ENCODE measurements at places on chromosomes 6 and 20.
A peak's percentile ranks its signal among the peaks of the same experiment; 100 is the strongest.

DNA sequence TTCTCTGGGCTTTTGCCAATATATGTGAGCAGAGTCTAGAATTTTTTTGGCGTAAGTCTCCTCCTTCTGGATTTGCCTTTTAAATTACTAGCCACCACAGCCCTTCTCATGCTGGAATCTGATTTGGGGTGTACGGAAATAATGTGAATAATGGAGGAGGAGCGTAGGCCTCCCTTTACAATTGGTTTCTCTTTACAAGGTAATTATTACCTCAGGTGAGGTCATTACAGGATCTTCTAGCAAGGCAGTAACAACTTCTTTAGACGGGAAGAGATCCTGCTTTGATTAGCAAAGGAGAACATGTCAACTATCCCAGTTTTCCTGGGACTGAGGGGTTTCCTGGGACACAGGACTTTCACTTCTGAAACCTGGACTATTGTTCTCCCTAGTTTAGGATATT is 8.9 kb downstream of the RWDD2A start:
- DNase-seq: no peak

- DNase-seq: no peak
Observed at GRCh38 chr20:45974896-45975565, 3.0 kb upstream of the ZNF335 start.

- no peak for DNase-seq
Observed at GRCh38 chr20:39713076-39713840, 751.1 kb downstream of the DHX35 start.

DNA sequence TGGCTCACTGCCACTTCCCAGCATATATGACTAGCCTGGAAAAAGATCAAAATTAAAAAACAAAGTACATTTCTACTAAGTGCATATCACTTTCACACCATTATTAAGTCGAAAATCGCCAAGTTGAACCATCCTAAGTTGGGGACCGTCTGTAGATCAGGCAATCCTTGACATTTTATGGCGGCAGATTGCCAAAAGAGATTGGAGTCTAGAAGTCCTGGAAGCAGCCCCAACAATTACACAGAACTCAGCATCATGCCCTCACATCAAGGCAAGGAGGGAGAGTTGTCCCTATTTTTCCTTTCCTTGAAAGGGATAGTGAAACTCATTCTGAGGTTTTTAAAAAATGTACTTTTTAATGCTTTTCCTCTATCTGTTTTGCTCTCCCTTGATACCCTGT is 30.7 kb downstream of the SLC22A3 start:
- no peak for DNase-seq

GRCh38 chr6:2802521-2803060 is 37.4 kb downstream of the WRNIP1 start:
- DNase-seq: no peak

DNA sequence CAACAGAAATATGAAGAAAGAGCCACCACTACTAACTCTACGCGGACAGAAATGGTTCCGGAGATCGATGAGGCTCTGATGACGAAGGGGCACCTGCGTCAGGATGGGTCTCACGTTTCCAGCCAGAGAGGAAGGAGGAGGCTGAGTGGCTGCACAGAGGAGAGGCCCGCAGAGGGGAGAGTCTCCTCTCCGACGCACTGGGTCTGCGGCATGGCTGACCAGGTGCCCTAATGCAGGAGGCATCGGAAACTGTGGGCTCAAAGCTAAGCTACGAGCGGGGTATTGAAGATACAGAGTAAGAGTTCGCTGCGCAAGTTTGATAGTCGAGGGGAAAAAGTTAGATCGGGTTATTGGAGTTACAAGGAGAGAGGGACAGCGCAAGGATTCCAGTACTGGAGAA is 69.9 kb downstream of the TTLL2 start:
- no peak for DNase-seq

GRCh38 chr6:11769811-11770545 is 8.6 kb downstream of the ADTRP start:
- no peak for DNase-seq

DNA sequence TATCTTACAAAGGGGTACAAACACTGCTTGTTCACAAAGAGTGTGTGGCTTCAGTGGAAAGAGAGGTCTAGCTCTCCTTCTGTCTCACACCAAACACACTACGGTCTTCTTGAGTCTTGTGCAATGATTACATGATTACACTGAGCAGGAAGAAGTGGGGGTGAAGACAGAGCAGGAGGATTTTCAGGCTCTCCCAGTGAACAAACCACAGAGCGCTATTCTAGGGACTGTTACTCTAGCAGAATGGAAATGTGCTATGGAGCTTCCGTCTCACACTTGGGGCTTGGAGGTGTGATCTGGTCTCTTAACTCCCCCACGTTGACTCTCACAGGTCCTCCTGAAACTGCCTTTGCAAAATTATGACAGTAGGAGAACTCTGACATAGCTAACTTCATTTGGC is 203.4 kb downstream of the MYLK4 start:
- DNase-seq: no peak

DNA sequence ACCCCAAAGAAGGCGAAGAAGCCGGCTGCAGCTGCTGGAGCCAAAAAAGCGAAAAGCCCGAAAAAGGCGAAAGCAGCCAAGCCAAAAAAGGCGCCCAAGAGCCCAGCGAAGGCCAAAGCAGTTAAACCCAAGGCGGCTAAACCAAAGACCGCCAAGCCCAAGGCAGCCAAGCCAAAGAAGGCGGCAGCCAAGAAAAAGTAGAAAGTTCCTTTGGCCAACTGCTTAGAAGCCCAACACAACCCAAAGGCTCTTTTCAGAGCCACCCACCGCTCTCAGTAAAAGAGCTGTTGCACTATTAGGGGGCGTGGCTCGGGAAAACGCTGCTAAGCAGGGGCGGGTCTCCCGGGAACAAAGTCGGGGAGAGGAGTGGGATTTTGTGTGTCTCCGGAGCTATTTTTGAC is 69.6 kb downstream of the HFE start:
- DNase-seq: peak; percentile 64

GRCh38 chr6:55009131-55009530 is 162.6 kb downstream of the FAM83B start:
- no peak for DNase-seq

GRCh38 chr20:32808438-32808837 is 11.3 kb upstream of the MAPRE1 start:
- no peak for DNase-seq

- no peak for DNase-seq
Observed at GRCh38 chr6:157614026-157614568, 208.9 kb upstream of the SNX9 start.

- DNase-seq: peak; percentile 22
Observed at GRCh38 chr20:24353135-24353690, 116.2 kb upstream of the SYNDIG1 start.

DNA sequence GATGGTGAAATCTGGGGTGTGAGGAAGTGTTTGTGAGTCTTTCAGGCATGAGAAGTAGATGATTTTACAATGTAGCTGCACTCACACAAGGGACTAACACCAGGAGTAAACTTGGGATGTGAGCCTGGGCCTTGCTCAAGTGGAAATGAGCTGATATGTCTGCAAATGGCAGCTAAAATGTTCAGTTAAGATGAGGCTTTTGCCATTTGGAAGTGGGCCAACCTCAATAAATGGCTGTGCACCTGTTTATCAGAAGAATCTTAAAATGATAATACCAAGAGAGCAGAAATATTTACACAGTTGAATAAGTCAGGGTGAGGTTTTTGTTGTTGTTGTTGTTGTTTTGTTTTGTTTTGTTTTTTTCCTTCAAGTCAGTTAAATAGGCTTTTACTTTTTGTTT is 25.7 kb upstream of the KLHL31 start:
- DNase-seq: no peak

DNA sequence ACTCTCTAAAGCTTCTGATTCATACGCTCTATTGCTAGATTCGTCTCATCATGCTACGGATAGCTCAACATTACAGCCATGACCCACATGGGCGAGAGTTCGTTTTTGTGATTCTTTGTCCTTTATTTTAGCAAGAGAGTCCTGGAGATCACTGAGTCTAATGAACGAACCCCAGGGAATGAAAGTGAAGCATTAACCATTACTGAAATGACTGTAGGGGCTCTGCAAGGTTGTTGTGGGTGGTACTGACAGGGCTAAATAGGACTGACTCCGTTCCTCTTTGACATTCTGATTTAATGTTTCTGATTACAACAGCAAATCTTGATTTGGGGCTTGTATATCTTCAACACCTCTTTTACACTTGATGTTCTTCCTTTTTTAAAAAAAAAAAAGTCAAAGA is 13.7 kb upstream of the RTF2 start:
- DNase-seq: no peak

GRCh38 chr6:82957868-82958245 is 107.8 kb downstream of the UBE3D start:
- DNase-seq: no peak

- peak; percentile 88 for DNase-seq
Observed at GRCh38 chr6:35583893-35584688, 71.4 kb upstream of the TULP1 start.

DNA sequence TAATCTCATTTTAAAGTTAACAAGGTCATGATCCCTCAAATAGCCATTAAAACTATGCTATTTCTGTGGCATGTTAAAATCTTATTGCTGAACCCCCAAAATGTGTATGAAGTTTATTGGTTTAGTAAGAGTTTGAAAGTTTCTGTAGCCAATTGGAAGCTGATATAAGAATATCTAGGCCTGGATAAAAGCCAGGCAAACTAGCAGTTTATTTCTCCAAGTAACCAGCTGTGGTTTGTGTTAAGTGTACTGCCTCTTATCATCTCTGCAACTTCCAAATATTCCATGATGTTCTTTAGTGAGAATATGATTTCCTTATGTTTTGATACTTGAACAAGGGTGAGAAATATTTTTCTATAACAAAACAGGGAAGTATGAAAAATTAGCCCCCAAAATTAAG is 76.7 kb downstream of the PRSS35 start:
- no peak for DNase-seq

DNA sequence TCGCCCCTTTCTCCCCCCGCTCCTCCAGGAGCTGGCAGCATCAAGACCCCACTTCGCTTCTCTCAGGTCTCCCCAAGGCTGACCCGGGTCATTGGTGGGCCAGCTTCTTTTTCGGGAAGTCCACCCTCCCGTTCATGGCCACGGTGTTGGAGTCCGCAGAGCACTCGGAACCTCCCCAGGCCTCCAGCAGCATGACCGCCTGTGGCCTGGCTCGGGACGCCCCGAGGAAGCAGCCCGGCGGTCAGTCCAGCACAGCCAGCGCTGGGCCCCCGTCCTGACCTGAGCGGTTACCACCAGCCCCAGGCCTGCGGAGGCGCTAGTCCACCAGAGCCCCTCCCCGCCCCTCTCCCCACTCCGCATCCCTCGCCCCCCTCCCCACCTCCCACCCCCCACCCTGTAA is 1.0 kb downstream of the PPDPF start:
- no peak for DNase-seq

- DNase-seq: no peak
Observed at GRCh38 chr6:167670938-167671338, 155.8 kb upstream of the AFDN start.
